ENCODE measurements at places on chromosomes 1 and 21.

DNA sequence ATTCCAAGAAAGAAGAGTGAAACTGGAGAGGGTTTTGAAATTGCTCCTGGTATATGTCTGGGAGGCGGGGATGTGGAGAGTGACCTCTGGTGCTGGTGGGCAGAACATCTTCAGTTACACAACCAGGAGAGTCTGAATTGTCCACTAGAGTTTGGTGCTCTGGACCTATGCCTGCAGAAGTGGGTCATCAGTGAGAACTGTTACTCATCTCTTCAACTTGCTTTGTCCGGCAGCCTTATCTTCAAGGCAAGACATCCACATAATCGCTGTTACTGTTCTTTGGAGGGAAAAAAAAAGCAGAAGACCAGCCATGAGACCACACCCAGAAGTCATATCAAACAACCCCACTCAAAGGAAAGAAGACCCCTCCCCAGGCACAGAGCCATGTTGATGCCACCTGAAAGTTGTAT lies 14.9 kb downstream of the SH2D1B start:
- no peak for DNase-seq

DNA sequence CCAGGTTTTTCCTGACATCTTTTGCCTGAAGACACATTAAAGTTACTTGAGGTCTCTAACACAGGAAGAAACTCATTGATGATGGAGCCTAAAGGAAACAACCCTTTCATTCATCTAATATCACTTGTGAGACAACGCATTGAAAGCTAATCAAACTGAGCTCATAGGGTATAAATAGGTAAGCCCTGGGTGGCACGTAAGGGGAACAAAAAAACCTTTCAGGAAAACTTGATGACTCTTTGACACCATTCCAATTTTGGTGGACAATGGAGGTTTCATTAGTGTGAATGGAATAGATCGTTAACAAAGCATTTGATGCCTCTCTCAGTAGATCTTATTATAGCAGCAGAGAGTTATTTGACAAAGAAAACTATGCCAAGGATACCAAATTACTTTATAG lies 80.7 kb upstream of the DUSP10 start:
- no peak for DNase-seq

DNA sequence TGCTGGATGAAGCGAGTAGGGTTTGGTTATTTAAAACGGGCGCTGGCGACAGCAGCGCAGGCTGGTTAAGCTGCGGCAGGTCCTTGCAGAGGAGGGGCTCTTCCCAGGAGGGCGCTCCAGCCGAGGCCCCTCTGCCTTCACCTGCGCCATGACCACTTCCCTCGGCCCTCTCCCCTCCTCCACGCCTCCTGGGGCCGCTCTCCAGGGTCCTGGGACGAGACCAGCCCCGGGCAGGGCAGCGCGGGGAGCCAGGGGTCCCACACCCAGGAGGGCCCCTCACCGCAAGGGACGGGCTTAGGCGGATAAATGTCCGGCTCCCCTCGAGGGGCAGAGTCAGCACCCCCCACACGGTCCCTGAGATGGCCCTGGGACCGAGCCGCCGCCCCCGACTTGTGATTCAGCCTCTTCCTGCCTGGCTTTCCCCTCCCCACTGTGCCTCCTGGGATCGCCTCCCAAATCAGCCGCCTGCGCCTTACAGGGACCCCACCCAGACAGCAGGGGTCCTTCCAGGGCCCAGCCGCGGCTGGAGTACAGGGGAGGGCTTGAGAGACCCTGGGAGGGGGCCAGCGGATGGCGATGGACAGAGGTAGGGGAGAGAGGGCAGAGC lies 380.7 kb downstream of the MATN1 start:
- DNase-seq, result no peak

DNA sequence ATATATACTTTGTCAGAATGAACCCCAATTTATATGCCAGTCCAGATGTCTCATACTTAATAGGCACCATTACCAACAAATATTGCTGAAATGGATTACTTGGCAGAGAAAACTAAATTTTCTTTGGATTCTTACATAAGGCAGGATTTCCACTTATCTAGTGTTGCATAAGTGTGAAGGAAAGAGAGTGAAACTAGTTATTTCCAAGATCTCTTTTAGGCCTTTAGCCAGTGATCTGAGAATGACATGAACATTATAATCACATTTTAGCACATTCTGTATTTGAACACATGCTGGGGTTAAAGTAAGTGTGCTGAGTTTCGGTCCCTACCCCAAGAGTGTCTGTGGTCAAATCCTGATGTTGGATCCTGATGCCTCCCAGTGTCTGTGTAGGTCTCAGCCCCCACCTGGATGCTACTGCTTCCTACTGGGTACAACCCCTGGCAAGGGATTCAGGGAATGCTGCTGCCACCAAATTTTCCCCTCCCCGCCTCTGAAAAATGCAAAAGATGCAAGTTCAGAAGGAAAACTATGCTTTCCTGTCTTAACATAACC lies 11.2 kb downstream of the DDAH1 start:
- DNase-seq, result no peak

DNA sequence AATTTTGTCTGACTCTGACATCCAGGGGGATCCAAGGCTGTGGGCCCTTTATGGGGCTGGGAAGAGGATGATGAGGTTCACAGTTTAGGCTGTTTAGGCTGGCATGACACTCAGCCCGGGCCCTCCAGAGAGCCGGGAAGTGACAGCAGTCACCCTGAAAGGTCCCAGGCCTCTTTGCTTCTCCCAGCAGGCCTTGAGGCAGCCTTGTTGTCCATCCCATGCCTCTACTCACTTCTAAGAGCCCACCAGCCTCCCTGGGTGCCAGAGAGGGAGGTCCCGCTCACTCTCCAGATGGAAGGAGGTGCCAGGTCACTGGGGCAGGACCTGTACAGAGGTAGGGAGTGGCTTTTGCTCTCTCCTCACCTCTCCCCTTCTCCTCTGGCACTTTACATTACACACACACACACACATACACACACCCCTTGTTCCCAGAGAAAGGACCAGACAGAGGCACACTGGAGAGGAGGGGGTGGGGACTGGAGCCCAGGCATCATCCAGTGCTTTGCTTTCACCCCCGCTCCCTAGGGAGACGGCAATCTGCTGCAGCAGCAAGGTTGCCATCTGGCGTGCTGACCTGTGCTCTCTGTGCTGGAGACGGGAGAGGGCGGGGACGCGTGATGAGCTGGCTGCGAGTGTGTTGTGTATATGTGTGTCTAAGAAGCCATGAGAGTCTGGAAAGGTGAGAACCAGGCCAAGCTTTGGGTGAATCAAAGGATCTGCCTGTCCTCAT lies 4.6 kb downstream of the KLHDC8A start:
- DNase-seq, result peak; percentile 49

- no peak for DNase-seq
Measured at GRCh38 chr21:16239659-16240265, 510.0 kb downstream of the USP25 start.

DNA sequence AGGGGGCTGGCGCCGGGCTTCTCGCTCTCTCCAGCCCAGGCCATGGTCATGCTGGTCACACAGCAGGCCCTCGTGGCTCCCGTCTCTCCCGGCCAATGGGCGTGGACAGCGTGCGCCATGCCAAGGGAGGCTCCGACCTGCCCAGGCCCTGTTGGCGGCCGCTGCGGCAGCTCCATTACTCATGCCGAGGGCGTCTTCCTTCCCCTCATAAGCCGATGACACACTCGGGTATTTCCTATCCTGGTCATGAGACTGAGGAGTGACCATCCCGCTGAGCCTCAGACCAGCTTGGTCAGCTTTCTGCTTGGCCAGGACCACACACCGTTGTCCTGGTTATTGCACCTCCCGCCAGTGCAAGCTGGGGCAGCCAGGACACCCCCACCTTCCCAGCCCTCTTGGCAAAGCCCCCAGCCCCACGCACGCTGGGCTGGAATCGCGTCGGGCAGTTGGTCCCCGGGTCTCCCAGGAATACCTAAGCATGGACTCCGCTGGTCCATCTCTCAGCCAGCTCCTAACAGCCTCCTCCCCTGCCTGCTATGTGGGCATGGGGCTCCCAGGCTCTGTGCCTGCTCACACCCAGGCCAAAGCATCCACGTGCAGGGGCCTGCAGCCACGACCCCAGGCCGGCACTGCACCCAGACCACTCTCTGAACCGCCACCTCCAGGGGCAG lies 49.8 kb downstream of the ARHGEF16 start:
- DNase-seq, result no peak

DNA sequence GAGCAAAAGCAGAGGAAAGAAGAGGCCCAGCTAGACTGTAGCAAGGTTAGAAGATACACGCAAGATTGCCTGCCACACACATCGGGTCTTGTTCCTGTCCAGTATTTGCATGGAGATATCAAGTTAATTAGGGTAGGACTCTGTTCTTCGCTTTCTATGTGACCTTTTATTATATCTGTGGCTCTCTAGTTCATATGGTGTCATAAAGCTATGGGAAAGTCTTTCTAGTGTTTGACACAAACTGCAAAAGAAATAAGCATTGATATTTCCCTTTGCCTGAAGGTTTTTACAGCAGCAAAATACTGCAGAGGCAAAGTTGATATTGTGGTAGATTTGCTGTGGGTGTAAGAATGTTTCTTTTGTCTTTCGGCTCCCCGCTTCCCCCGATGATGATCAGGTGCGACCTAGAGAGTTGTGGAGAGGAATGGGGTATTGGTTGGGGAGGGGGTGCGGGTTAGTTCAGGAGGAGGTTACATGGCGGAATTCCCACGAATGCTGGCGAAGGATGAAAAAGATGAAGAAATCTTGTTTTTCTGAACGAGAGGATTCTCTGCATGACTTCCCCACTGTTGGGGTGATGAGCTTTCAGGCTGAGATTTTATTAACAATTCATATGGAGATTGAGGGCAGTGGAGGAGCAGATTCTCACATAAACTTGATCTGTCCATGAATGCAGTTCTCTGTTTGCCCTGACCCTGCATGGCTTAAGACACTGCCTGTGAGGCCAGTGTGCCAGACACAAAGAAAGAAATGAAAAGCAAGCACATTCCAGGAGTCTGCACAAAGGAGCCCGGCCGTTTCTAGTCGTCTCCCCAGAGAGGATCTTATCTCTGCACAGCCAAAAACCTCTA lies 550.2 kb downstream of the USP25 start:
- no peak for DNase-seq

- no peak for DNase-seq
Measured at GRCh38 chr21:40886931-40887330, 40.0 kb upstream of the DSCAM start.

GRCh38 chr1:155910621-155911121 lies 478 bp downstream of the RIT1 start:
- no peak for DNase-seq
